ENCODE measurements at places on chromosomes 5 and 9.

DNA sequence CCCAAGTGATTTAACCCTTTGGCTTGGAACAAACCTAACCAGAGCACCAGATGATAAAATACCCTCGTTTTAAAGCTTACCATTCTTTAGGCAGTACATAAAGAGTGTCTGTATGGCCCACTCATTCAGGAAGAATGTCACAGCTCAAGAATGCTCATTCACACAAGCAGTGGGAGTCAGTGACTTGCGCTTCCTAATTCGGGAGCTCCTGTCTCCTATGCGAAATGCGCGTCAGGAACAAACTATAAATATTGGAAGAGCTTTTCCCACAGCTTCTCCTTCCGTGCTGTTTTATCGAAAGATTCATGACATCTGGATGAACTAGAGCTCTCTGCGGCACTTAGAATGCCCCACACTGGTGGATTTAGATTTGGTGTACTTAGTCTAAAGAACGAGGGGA lies 66.6 kb downstream of the NTRK2 start:
- peak; percentile 24 for DNase-seq

DNA sequence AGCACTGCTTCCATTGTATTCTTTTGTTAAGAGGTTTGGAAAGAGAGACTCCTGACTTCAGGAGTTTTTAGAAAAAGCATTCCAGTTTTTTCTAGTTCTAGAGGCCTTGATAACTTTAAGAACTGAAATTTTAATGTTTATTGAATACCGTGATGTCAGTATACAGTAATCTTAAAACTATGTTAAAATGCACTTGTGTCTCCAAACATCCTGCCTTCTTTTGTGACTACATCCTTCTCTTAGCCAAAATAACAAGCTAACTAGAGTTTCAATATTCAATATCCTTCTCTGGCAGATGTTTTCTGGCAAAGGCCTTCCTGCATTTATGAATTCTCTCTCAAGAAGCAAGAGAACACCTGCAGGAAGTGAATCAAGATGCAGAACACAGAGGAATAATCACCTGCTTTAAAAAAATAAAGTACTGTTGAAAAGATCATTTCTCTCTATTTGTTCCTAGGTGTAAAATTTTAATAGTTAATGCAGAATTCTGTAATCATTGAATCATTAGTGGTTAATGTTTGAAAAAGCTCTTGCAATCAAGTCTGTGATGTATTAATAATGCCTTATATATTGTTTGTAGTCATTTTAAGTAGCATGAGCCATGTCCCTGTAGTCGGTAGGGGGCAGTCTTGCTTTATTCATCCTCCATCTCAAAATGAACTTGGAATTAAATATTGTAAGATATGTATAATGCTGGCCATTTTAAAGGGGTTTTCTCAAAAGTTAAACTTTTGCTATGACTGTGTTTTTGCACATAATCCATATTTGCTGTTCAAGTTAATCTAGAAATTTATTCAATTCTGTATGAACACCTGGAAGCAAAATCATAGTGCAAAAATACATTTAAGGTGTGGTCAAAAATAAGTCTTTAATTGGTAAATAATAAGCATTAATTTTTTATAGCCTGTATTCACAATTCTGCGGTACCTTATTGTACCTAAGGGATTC lies 43.1 kb downstream of the NDFIP1 start:
- peak; percentile 54 for DNase-seq

DNA sequence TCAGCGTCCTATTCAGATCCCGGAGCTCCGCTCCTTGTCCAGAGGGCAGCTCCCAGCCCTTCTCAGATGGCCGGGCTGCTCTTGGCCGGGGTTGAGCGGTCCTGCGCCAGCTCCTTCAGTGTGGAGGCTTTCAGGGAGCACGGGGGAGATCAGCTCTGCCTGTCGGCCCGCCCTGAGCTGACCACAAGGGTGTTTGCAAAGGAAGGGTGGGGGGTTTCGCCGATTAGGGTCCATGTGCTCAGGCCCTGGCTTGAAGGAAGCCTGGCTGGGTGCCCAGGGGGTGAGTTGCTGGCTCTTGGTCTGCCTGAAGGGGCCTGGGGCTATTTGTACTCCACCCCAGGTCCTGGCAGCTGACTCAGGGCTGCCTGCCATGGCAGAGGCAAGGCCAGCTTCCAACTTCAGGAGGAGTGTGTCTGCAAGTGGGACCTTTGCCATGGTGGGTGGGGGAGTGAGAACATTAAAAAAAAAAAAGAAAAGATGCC lies 250.1 kb upstream of the KLF4 start:
- DNase-seq, result peak; percentile 83

- DNase-seq, result peak; percentile 32
These were observed 307.0 kb upstream of the TLE4 start for GRCh38 chr9:79264511-79265355.

- DNase-seq, result no peak
These were observed 26.4 kb downstream of the PSD2 start for GRCh38 chr5:139821806-139822552.

Measured in RPMI7951 (cell line).